Activated CD4-positive, alpha-beta T cell treated with anti-CD3 and anti-CD28 coated beads, Interleukin-2, Interleukin-6, amounts not matched to agents 100 ng/mL and 50 ng/mL, durations not matched to agents 16 hours and 8 hours (primary cell): ENCODE measurements at places on chromosomes 7 and 10.
A peak's percentile ranks its signal among the peaks of the same experiment; 100 is the strongest.

- DNase-seq = no peak
These were observed 76.1 kb downstream of the ZNF277 start for GRCh38 chr7:112282476-112283188.

DNA sequence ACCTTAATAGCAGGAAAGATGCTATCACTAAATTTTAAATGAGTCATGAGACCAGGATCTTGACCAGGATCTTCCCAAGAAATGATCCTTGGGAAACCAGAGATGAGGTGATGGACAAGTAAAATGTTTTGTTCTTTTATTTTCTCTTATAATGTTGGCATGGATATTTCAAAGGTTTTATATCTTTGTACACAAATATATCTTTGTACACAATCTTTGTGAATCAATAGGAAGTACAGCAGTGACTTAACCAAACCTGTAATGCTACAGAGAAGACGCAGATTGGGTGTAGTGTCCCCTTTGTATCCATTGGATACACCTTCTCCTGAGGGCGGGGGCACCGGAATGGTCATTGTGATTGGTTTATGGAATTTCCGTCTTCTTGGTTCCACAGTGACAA lies 180.1 kb upstream of the CCDC6 start:
- no peak for DNase-seq

DNA sequence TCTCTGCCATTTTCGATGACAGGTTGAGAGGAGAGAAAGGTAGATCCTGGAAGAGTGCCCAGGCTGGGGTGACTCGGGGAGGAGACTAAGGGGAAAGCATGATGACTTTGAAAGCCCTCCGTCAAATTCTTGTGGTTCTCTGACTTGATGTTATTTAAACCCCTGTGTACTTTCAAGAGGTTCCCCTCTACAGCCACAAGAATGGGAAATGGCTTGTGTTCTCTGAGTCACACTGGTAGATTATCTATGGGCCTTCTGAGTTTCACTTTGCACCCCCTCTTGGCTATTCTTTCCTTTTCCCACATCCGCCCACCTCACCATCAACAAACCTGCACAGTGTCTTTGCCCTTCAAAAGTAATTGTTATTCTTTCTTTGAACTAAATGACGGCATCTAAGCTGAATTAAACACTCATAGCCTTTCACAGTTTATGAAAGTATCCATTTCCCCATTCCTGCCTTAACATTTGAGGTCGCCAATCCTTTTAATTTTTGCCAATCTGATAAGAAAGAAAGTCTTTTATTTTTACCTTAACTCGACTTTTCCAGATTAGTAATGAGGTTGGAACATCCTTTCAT lies 24.1 kb downstream of the PRF1 start:
- DNase-seq = peak; percentile 89

DNA sequence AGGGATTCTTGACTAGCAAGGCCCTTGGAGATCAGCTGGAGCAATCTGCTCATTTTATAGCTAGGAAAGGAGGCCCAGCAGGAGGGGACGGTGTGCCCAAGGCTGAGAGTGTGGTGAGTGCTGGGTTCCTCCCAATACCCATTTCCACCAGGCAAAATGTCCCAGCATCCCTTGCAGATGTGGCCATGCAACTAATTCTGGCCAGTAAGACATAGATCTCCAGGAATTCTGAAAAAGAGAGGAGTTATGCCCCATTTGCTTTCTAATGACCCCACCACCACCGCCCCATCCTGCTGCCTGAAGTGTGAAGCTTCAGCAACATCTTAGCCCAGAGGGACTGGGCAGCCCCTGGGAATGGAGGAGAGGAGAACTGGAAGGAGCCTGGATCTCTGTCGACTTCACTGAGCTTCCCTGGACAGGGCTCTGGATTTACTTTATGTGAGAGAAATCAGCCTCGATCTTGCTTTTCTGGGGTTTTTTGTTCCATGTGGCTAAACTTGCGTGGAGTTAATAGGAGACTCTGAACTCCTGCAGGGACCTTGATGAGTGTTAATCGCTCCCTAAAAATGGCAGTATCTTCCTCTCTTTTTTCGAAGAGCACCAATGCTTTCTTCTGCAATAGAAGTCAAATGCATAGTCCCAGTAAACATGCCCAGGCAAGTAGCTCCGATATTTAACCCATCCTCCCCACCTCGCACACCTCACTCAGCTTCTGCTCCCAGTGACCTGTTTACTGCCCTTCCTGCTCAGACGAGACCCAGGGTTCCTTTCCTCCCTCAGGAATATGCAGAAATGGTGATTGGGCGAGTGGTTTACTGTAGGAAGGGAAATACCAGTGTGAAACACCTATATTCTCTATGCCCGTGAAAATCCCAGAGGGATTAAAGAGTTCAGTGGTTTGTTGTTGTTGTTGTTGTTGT lies 127.5 kb upstream of the GPR26 start:
- no peak for DNase-seq

DNA sequence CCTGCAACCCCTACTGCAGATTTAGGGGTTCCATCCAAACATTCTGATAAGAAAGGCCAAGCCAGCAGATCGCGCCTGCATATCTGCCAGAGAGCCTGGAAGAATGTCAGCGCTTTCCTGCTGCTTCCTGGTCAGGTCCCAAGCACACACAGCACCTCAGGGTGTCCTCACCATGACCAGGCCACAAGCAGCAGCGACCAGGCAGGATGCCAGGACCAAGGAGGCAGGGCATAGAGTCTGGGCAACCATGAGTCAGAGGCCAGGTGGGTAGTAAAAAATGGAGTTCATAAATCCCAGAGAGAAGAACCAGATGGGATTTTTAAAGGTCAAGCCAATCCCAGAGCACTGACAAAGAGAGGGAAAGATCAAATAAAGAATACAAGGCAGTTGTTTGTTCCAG lies 5.5 kb upstream of the FAM131B start:
- DNase-seq = no peak

DNA sequence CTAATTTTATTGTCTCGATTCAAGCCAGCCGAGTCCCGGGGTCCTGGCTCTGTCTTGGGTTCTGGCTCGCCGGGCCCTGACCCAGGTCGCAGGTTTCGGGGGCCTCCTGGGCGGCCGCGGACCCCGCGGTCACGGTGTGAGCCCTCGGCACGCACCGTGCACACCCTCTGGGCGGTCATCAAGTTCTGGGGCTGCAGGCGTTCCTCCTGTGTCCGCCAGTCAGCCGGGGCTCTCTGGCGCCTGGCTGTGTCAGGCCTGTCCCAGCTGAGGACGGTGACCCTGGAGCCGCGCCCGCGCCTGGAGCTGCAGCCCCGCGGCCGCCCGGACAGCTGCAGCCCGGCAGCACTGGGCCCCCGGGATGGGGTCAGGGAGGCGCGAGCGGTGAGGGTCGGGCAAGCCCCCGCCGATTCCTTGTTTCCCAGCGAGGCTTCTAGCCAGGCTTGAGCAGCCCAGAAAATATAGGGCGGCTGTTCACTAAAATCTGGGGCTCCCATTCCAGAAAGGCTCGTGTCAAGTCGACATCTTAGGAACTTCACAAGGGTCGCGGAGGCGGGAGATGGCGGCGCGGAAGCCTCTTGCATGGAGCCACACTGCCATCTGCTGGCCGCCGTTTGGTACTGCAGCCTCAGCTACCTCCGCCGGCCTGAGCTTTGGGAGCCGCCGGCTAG lies 4.2 kb upstream of the HOXA7 start:
- DNase-seq = peak; percentile 86

DNA sequence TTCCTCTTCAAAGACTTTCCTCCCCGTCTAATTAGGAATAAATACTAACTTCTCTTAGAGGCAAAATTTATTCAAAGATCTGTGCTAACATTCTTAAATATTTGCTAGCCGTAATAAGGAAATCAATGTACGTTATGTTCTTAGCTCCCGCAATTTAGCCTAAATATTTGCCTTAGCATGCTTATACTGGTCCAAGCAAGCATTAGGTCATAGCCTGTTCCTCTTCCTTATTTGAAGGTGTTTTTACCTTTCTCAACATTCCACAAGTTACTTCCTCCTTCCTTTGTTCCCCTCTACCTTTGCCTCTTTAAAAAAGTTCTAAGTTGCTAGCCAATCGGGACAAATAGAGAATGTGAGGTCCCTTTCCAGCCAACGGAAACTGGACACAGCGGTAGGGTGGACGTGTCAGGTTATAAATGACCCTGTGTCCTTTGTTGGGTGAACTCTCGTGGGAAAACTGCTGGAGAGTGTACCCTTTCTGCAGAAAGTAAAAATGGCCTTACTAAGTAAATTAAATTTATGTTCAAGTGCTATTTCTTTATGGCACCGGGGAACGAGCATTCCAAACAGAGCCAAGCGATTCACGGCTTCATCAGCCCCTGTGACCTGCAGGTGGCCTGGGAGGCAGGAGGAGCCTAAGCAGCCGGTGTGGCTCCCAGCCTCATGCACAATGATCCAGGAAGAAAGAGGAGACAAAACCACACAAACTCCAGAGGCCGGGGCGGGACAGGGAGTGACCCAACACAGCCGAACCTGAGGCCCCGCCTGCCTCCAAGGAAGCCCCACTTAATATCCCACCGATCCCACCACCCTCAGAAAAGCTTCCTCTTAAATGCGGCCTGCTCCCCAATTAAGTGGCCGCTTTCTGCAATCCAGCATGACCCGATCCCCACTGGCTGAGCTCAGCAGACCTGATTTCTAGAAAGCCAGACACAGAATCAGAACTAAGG lies 67.0 kb downstream of the ZRANB1 start:
- no peak for DNase-seq

DNA sequence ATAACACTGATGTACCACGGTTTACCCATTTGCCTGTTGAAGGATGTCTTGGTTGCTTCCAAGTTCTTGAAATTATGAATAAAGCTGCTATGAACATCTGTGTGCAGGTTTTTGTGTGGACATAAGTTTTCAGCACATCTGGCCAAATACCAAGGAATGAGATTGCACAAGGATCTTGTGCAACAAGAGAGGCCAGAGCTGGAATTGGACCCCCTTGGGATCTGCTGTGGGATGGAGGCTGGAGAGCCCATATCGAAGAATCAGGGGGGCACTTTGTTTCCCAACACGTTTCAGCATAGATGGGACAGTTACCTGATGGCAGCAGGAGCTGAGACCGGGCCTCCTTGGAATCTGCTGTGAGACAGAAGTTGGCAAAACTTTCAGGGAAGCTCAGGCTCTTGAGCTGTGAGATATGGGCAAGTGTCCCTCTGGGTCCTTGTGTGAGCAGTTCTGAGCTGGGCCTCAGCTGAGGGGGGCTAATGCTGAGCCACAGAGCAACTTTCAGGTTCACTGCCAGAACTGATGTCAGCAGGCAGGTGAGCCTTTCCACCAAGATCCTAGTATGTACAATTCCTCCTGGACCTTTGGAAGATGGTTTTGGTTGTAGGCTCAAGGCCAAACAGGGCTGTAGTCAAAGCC lies 115.2 kb upstream of the RAB18 start:
- no peak for DNase-seq

- DNase-seq = no peak
These were observed 14.5 kb downstream of the OR9A2 start for GRCh38 chr7:143012409-143012808.

- no peak for DNase-seq
These were observed 931 bp downstream of the PAPSS2 start for GRCh38 chr10:87660484-87661133.

DNA sequence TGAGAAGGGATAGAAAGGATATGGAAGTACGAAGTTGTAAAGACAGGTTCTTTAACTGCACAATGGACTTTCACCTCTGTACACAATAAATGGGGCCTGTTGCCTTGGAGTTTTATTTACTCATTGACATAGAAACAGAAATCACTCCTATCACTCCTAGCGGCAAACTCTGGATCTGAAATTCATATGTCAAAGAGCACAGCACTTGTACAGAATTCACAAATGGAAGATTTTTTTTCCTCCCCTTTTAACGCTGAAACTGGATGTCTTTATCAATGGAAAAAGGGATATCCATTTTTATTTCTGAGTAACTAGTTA lies 18.2 kb downstream of the NT5C3A start:
- no peak for DNase-seq
